Spinal cord (tissue), 10 donors: ENCODE measurements at places on chromosomes 6 and 20. TPM values are rescaled to one million over a fixed set of nuclear protein-coding genes. Genes with fewer than 3 reads are reported as not detected.

DNA sequence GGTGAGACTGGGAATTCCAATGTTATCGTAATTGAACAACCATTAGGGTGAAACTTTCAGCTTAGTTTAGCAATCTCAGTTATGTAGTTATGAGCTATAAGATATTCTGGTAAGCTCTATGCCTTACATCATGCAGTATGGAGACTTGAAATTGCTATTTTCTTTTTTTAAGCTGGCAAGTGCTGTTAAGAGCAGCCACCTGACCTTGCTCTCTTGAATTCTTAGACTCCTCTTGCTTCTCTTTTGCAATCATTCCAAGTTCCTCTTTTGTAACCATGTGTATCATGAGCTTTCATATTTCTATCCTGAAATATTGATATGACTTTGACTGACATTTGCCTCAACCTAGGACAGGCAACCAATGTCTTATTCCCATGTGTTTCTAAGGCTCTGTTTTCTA lies 446.3 kb upstream of the SLC35B3 start:
- no peak for DNase-seq

The PXDC1 gene
- 21.5 TPM for total RNA-seq

DNA sequence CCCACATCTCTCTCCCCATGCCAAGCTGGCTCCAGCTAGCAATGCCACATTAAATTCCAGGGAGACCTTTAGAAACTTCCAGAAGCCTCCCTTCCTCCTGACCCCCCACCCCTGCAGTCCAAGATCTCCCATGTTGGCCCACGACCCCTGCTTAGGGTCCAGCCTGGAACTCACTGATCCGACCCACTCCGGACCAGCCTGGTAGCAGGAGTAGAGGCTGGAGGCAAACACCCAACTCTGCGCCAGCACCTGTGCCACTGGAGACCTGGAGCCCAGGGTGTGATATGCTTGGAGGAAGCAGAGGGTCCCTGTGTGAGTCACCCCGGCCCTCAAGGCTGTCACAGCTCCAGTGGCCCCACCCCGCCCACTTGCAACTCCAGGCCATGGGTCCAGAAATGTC lies 3.3 kb upstream of the ULBP1 start:
- no peak for DNase-seq

The PTPRT gene
- total RNA-seq = 30.8 TPM

GRCh38 chr20:47534405-47534804 lies 32.7 kb downstream of the NCOA3 start:
- no peak for DNase-seq

GRCh38 chr6:150673720-150674346 lies 74.1 kb downstream of the PLEKHG1 start:
- DNase-seq = no peak

DNA sequence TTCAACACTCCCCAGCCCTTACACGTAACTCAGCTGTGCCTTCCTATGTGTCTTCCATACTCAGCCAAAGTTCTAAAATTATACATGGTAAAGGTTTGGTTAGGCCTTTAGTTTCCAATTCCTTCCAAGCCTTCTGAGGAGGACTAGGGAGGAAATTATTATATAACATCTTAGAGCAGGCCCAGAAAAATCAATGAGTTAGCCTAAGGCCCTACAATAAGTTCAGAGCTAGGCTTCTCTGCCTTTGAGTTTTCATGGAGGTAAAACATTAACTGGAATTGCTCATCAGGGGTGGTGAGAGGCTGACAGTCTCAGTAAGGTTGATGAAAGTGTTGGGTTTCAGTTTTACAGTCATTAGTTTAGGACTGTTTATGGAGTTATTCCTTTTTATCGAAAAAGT lies 286.0 kb downstream of the ADGB start:
- DNase-seq = no peak

DNA sequence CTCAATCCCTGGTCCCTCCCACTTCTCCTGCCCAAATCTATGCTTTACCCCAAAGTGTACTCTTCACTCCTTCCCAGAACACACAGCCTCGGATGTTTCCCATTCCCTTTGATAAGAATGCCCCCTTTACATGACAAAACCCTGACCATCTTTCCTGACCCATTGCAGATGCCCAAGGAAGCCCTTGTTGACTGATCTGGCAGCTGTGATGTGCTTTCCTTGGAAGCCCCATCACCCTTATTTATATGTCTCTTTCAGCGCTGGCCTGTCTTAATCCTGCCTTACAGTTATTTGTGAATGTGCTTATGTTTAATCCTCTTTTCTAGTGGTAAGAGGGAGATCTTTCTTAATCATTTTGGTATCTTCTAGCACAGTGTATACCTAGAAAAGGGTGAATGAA lies 523.1 kb downstream of the CD83 start:
- DNase-seq = no peak

DNA sequence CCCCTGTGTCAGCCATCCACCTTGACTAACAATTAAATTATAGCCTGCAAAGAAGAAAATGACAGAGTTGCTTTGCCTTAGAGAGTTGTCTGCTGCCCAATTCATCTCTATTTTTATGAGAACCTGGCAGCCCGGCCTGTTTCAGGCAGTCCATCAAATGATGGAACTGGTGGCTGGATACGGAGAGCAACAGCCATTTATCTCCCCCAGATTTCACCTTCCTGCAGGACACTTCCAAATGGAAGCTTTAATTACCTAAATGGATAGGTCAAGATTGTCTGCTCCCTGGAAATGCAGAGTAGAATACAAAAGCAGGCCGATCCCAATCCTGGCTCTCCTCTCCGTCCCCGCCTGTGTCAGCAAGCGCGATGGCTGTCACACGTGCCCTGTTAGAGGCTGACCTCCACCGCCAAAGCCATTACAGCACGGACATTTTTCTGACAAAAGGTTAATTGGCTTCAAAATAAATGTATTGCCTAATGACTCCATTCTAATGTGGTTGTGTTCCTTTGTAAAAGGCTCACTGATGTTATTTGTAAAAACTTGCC lies 86.7 kb downstream of the PACRG start:
- no peak for DNase-seq

DNA sequence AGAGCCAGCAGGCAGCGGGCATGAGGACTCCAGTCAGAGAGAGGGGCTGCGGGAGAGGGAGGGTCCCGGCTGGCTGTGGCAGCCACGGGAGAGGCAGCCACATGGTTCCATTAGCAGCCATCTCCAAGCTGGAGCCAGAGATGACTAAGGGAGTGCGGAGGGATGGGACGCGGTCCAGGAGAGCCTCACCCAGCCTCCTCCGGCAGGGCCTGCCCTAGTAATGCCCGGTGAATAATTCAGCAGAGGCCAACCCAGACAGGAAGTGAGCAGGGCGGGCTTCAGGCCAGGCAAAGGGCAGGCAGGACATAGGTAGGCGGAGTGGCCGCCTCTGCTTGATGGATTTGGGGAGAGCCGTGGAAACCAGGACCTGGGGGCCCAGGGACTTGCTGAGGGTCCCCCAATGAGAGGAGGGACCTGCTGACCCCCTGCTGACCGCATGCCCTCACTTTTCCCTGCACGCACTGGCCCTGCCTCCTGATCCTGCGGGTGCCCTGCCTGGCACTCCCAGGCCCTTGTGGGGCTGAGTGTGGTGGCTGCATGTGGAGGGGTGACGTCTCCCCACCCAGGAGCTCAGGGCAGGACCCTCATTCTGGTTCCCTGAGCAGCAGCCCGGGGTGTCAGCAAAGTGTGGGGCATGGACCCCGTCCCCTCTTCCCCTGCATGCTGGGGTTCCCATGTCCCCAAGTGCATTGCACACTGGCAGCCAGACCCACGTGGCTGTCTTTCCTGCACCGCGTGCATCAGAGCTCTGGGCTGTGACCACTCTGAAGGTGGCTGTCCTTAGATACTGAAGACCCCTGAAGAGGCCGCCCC lies 51.8 kb upstream of the SLCO4A1 start:
- no peak for DNase-seq

DNA sequence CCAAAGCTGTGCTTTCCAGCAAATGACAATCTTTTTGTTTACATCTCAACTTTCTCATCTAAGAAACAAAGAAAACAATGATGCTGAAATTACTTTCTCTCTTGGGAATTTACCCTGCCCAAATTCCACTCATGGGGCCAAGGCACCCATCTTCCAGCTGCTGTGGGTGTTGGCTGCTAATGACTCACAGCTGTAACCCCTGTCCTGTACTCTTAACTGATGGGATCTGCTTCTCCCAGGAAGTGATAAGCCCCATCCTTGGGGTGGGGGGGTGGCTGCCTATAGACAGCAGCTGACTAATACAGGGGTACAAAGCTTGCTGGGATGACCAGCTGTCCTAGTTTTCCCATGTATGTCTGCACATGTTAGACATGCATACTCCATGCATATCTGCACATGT lies 938.6 kb downstream of the C6orf118 start:
- DNase-seq = no peak

GRCh38 chr6:155319902-155320301 lies 5.6 kb upstream of the TFB1M start:
- DNase-seq = no peak

The SNHG17 gene
- total RNA-seq = 12.7 TPM

- no peak for DNase-seq
Observed at GRCh38 chr6:130783416-130784107, 43.6 kb upstream of the SMLR1 start.

GRCh38 chr6:116016846-116017545 lies 43.7 kb downstream of the FRK start:
- DNase-seq = peak; percentile 77

The B4GALT5 gene
- total RNA-seq = 29.6 TPM

The SHLD1 gene
- total RNA-seq = 9.0 TPM

DNA sequence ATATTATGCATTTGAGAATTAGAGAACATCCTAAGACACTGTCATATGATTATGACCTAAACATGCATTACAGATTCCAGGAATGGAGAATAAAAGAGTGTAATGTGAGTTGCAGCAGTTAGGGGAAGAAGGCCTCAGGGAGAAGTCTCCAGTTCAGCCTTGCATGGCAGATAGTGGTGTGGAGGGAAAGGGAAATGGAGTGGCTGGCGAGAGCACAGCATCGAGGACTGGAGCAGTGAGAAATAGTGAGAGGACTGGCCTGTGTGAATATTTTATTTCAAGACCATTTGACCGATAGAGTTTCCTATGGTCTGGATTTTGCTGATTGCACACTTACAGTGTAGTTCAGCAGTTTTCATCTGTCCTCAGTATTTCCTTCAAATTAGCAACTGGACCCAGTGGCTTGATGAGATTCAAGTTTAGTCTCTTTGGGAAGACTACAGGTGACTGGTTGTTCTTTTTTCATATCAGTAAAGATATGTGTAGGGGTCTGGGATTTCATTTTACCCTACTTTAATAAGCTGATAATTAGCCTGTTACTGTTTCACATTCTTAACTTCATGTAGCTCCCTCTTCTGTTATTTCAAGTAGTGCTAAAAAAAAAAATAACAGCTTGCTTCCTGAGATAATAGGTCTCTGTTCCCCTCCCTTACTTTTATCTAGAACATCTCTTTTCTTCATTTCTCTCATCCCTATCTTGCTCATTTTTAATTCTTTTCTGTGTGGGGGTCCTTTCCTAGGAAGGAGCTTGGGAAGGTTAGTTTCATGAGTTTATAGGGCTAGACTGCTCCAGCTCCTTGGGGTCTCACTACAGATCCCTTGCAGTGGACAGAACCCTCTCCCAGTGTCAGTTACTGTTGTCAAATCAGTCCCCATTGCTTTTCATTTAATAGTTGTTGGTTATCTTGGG lies 27.9 kb downstream of the BLTP3A start:
- peak; percentile 50 for DNase-seq

The ABHD16B gene
- total RNA-seq = not detected

The DOP1A gene
- total RNA-seq = 56.0 TPM

The TPBG gene
- 17.7 TPM for total RNA-seq

DNA sequence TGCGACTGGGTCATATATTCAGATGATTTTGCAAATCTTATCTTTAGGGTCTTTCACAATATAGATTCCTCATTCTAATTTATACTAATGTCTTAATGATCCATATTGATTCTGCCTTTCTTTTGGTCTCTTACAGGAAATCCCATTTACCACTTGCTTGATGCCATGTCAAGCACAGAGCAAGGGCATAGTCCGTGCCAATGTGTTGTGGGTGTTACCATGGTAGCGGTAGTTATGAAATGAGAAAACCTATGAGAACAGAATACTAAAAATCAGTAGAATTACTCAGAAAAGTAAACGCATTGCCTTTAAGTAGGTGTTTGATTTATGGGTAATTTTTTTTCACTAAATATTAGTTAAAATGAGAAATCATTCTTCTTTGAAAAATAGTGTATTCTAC lies 153.9 kb upstream of the RAB32 start:
- DNase-seq = no peak

- DNase-seq = no peak
Observed at GRCh38 chr6:33599413-33599938, 19.4 kb upstream of the BAK1 start.

GRCh38 chr20:21534453-21534852 lies 20.6 kb upstream of the NKX2-2 start:
- DNase-seq = no peak

GRCh38 chr6:13695252-13695651 lies 16.4 kb downstream of the RANBP9 start:
- DNase-seq = no peak

DNA sequence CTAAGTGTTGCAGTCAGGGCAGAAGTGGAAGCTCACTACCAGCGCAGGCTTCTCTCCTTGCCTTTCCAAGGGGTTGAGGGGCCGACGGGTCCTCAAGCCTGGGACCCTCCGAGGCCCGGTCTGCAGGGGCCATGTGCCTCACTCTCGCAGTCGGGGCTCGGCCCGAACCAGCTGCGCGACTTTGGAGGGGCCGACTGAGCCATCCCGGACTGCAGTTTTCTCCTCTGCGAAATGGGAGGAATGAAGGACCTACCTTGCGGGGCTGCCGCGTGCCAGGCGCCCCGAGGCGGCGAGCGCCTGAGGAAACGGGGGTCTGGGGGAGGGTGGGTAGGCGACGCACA lies 5.6 kb downstream of the LZTS3 start:
- no peak for DNase-seq

DNA sequence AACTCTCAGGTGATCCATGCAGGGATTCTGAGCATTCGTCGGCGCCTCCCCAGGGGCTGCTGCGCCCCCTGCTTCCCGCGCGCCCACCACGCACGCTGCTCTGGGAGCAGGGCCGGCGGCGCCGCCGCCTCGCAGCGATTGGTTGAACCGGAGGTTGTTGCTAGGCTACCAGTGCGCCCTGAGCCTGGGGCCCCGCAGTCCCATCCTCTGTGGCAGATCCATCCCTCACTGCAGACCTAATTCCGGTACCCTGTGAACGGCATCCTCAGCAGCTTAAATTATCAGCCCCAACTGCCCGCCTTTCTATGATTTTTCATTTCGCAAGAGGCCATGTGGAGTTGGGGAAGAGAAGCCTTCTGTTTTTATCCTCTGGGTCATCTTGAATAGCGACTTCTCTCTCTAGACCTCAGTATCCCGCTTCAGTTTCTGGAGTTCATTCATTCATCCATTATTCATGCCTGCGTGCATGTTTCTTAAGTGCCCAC lies 15.4 kb downstream of the PNPLA1 start:
- peak; percentile 90 for DNase-seq

The PRR18 gene
- total RNA-seq = 3.2 TPM

The LAMP5 gene
- 27.4 TPM for total RNA-seq

The GPSM3 gene
- total RNA-seq = 9.3 TPM

DNA sequence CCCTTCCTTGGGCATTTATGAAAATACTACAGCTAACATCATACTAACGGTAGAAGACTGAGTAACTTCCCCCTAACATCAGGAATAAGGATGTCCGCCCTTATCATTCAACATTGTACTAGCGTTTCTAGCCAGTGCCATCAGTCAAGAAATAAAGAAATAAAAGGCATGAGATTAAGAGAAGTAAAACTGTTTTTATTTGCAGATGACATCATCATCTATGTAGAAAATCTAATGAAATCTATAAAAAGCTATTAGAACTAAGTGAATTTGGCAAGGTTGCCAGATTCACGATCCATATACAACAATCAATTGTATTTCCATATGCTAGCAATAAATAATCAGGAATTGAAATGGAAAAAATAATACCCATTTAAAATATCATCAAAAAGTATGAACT lies 54.6 kb downstream of the STK35 start:
- no peak for DNase-seq
